ENCODE measurements at places on chromosomes 16 and 17.

DNA sequence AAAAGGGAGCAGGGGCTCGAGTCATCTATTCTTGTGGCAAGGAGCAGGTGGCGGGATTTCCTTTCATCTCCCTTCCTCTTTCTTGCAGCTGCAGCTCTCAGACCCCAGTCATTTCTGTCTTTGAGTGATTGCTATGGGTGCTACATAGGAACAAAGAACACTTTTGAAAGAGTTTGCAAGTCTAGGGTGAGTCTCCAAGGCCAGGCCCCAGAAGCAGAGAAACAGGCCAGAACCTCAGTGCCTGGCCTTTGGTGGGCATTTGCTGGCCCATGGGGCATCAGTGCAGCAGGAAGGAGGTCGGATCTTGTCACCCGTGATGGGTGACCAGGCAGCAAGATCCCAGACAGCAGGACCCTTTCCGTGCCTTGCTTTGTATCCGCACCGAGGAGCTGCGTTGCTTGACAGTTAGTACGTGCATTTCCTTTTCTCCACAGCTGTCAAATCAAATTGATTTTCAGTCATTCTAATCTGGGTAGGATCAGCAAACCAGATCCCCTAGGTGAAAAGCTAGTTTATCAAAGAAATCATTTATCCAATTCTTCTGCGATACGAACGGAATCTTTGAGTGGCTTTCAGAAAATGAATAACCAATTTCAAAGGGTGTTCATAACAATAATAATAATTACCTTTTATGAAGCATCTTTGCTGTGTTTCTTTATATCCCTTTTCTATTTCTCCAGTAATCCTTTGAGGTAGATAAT is 244.6 kb upstream of the MAF start:
- no peak for DNase-seq

- no peak for DNase-seq
Measured at GRCh38 chr16:27377666-27378485, 24.1 kb upstream of the IL21R start.

DNA sequence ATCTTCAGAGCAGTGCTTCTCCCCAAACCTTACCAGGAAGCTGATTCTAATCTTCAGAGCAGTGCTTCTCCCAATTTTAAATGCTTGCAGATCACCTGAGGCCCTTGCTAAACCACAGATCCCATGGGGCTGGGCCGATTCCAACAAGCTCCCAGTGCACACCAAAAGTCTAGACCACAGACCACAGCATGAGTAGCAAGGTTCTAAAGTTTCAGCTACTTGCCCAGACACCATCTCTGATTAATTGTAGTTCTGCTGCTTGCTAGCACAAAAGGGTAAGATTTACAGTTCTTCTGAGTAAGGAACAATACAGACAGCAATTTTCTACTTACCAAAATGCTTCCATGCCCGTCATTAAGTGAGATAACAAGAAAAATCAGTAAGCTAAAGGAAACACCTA is 12.2 kb downstream of the CLEC3A start:
- no peak for DNase-seq

DNA sequence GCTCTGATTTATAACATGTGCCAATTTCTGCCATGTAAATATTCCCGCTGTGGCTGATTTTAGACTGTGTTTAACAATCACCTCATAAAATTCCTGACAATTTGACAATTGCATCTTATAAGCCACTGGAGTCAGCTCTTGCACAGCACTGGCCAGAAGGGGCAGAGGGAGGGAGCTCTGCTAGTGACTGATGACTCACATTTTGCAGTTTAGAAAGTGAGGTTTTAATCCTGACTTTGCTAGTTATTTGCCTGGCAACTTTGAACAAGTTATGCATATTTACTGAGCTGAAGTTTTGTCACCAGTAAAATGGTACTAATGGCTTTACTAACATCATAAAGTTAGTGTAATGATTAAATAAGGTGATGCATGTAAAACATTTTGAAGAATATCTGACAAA is 452.3 kb downstream of the CNTNAP4 start:
- DNase-seq, result no peak

- DNase-seq, result no peak
Measured at GRCh38 chr17:53191878-53192277, 630.8 kb upstream of the KIF2B start.

DNA sequence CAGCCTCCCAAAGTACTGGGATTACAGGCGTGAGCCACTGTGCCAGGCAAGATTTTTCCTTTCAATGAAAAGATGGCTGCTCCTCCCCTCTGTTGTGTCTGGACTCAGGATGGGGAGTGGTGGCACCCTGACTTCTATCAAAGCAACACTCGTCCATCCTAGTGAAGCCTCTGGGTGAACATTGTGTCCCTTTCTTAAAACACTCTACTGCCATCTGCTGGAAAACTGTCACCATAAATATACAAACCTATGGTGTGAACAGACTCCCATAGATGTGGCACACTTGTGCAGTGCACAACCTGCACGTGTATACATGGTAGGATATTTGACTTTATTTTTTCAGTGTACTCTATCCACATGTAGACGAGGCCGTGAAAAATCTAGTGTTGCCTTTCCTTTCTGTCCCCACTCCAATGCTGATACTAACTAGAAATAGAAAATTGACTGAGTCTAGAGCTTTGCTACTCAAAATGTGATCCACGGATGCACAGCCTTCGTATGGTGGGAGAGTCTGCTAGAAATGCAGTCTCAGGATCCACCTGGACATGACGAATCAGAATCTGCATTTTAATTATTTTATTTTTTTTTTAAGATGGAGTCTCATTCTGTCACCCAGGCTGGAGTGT is 55.9 kb upstream of the PLCG2 start:
- DNase-seq, result peak; percentile 79

GRCh38 chr17:70206361-70207010 is 37.2 kb downstream of the KCNJ2 start:
- no peak for DNase-seq

DNA sequence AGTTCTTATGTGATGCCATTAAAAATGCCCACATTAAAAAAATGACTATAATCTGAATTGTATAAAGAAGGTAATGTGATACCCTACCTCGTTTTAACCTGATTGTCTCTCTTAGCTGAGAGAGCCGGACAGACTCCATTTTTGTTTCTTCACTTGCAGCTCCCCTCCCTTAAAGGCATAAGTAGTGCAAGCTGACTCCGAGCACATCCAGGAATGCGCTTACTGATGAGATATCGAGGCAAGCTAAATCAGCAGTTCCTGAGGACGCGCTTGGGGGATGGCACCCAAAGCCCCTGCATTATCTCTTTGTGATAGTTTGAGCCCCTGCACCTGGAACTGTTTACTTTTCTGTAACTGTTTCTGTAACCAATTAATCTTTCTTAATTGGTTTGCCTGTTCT is 6.3 kb downstream of the KRT24 start:
- DNase-seq, result no peak

DNA sequence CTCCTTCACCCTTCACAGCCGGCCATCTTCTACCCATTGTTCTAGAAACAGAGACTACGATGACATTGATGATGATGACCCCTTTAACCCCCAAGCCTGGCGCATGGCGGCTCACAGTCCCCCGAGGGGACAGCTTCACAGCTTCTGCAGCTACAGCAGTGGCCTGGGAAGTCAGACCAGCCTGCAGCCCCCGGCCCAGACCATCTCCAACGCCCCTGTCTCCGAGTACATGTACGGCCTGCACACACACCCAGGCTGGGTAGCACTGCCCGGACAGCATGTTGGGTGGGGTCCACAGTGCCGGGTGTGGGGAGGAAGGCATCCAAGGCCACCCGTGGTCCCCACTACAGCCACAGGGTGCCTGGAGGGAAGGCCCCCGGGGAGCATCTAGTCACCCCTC is 21.0 kb upstream of the DNAI2 start:
- DNase-seq, result no peak

- no peak for DNase-seq
Measured at GRCh38 chr17:19341211-19341631, 21.3 kb downstream of the B9D1 start.

- no peak for DNase-seq
Measured at GRCh38 chr17:28404812-28405570, 1.0 kb downstream of the SLC46A1 start.

GRCh38 chr16:8887431-8887765 is 5.2 kb downstream of the LITAFD start:
- DNase-seq, result no peak

GRCh38 chr17:68437979-68438822 is 19.1 kb downstream of the WIPI1 start:
- no peak for DNase-seq

DNA sequence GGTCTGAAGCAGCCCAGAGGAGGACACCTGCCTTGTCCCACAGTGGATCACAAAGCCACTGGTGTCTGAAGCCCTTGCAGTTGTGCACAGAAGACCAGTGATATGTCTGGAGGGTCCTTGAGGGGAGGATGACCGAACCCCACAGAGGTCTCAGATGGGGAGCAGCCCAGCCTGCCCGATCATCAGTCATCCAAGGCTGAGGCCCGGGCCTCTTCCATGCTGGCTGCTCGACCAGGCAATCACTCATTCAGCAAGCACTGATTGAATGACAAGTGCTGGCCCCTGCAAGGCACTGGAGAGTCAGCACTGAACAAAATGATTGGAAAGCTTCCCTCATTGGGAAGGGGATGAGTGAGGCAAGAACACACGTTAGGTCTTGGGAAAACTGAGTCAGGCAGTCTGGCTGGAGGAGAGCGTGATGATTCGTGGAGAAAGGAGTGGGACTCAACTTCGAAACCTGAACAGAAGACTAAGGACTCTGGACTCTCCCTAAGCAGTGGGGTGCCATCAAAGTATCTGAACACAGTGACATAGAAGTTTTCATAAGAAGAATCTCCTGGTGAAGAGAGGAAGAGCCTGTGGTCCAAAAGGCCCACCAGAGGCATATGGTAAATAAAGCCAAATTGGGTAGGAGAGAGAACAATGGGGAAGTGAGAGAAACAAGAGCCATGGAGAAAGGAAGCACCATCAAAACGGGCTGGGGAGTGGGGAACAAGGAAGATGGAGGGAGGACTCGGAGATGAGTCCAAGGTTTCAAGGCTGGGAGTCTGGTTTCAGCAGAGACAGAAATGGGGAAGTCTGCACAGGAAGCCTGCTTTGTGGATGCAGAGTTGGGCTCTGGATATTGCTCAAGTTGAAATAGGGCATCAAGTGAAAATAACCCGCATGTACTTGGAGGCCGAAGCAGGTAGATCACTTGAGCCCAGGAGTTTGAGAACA is 10.2 kb downstream of the PIK3R5 start:
- no peak for DNase-seq

DNA sequence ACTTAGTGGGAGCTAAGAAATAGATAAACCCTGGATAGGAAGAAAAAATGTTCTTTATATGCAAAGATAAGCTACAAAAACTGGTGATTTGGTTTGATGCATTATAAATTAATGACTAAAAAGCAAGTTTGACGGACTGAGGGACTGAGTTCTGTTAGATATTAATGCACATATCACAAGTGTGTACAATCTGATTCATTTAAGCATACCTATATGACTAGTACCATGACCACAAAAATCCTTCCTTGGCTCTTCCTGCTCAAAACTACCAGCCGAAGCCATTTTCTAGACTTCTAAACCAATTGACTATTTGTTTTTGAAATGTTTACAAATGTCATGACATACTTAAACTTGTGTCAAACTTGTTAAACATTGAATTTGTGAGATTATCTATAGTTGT is 374.5 kb upstream of the MON1B start:
- no peak for DNase-seq
